ENCODE measurements at places on chromosomes 3 and 15.

GRCh38 chr3:186464424-186465093 lies 79.6 kb downstream of the CRYGS start:
- no peak for DNase-seq

DNA sequence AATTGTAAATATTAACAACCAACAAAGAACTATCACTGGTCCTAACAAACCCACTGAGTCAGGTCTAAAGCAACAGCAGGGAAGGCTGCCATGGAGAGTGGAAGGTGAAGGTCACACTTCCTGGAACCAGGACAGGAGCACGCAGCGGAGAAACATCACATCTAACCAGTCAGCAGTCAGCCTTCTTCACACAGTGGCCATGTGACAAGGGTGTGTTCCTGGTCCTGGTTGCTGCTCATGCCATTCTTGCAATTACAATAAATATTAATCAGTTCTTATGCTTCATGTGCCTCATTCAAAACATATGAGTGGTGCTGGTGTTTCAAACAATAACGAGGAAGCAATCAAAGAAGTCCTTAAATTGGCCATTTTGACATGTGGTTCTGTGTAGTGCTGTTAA lies 162.8 kb downstream of the ARRDC4 start:
- no peak for DNase-seq

DNA sequence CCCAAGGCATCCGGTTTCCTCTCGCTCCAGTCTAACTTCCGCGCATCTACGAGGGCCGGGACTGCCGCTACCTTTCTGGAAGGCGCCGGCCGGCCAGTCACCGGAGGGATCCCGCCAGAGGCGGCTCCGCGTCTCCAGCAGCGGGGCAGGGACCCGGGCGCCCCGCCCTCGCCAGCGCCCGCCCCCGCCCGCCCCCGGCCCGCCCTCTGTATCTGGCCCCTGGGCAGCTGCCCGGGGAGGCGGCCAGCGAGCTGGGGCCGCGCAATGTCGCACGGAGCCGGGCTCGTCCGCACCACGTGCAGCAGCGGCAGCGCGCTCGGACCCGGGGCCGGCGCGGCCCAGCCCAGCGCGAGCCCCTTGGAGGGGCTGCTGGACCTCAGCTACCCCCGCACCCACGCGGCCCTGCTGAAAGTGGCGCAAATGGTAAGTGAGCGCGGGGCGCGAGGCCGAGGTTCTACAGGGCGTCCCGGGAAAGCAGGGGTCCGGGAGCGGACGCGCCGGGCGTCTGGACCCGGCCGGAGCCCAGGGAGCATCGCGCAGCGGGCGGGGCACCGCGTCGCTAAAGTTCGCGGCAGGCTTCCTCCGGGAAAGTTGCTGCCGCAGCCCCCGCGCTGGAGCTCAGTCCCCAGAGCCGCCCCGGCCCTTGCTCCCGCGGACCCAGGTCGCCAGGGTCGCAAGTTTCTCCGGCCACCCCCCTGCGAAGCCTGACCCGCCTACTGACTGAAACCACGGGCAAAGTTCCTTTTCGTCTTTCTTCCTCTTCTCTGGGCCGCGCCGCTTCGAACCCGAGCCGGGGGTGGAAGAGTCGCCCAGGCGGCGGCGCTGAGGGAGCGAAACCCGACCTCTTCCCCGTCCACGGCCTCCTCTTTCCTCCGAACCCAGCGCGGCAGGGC lies at the start of gene CMTM7:
TSS of gene CMTM7 (plus strand) at position 211 of the 893 bp plus-strand sequence. CDS start at position 265, 54 bp downstream.
- DNase-seq, result peak; percentile 33

GRCh38 chr3:64133272-64133671 lies 92.0 kb downstream of the PRICKLE2 start:
- no peak for DNase-seq

- DNase-seq, result no peak
Observed at GRCh38 chr3:157533298-157534070, 30.3 kb upstream of the VEPH1 start.

- DNase-seq, result no peak
Observed at GRCh38 chr3:65836047-65836446, 202.7 kb downstream of the MAGI1 start.

GRCh38 chr15:40108061-40108854 lies 421 bp downstream of the BMF start:
- no peak for DNase-seq

DNA sequence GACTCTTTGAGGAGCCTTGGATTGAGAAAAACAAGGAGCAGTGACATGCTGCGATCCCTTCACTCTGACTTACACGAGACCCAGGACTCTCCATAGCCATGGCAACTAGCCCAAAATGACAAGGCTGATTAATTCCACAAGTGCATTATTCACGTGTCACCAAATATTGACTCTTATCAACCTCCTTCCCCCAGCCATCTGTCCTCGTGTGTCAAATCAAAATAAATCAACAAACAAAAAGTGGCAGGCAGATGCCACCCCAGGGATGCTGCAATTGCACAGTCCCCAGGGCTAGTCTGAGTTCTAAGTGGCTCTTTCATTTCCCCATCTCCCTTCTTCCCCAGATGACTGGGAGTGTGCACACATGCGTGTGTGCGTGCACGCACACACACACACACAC lies 104.9 kb downstream of the AQP9 start:
- DNase-seq, result no peak

DNA sequence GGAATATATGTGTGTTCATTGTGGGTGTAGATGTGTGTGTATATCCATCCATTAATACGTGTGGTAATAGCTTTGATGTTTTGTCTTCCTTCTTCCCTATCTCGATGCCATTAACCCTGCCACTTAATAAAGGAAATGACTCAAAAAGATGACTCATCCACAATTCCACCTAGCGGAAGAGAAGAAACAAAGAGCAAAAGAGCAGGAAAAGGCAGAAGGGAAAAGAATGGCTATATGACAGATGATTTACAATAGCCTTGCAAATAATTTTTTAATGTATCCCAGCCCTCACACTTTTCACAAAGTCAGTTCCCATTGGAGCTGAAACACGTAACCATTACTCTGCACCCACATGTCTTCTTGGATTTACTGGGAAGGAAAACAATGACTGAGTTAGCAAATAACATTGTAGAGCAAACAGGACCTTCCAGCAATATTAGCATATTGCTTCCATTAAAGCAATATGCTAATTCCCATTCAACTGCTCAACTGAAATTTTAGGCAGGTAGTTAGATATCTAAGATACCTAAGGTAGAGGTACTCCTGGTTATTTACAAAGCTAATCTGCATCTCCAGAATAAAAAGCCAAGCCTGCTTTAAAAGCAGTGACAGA lies 197.2 kb downstream of the KCNAB1 start:
- DNase-seq, result no peak

GRCh38 chr3:127480196-127480954 lies 110.2 kb downstream of the TPRA1 start:
- DNase-seq, result no peak

DNA sequence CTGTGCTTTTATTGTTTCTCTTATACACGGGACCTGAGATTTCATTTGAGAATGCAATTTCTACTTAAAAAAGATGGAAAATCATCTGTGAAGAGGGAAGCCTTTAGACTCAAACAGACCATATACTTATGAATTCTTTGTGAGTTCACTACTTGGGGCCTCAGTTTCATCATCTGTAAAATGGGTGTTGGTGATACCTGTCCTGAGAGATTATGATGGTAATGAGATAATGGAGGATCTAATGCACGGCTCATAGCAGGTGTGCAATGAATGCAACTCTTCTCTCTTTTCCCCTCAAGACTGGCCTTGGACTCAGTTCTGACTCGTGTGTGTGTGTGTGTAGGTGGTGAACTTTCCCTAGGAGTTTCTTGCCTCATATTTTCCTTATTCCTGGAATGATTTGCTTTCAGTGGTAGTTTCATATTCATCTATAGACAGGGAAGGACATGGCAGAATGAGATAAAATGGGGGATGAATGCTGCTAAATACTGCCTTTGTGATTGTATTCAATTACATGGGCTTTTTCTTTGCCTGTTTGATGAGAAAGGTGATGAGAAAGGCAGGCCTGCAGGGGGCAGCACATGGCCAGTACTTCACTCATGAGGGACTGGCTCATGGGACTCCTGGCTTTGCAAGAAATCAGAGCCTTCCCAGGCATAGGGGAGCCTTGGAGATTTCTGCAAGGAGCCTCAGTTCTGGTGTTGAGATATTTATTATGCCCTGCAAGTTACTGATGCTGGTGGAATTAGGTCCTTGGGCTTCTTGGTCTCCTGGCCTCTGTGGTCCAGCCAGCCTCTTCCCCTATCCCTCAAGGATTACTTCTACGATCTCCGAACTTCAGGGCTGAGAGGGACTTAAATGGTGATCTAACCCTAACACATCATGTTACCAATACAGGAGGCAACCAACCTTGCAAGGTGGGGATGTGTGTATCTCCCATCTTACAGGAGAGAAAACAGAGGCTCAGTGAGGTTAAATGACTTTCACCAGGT lies 70.7 kb downstream of the RPLP1 start:
- peak; percentile 52 for DNase-seq

DNA sequence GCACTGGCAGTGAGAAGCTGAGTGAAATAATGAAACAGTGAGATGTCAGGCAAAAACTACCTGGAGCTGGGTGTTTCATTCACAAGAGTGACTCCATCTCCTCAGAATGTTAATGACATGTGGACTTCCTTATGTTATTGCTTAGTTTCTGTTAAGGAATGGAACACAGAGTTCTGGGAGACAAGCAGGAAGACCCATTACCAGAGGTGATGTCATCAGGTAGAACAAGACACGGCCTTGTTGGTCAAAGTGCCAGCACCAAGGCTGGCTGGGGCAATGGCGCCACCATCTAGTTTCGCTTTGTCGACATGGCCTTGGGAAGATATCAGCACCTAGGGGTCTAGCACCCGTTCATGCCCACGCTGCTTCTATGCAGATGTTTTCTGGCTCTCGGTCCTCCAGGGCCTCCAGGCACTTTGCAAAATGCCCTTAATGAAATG lies 252.2 kb downstream of the FAM43A start:
- no peak for DNase-seq

- DNase-seq, result no peak
Observed at GRCh38 chr15:77454951-77455350, 34.3 kb downstream of the HMG20A start.

DNA sequence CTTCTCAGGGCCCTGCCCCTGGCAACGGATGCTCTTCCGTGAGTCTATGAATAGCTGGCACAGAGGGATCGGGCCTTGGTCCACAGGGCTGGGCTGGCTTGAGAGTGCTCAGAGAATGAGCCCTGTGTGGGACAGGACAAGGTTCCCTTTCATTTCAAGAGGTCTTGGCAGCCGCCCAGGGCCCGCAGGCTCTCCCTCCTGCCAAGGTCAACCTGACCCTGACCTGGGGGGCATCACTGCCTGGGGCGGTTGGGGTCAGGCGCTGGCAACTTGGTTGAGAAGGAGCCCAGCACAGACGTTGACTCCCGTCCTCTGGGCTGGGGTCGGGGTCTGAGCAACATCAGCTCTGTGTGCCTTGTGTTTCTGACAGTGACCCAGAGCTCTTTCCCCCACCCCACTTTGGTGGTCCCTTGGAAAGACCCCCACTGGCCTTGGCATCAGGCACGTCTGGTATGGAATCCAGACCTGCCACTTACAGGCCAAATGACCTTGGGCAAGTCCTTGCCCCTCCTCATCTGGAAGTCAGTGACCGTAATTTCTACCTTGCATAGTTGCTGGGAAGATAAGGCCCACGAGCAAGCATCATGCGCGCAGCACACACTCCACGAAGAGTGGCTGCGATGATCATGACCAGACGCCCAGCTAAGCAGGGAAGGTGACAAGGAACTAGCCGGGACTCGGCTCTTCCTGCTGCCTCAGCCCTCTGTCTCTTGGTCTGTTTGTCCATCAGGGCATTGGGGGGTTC lies 36.4 kb downstream of the EPHB3 start:
- no peak for DNase-seq

DNA sequence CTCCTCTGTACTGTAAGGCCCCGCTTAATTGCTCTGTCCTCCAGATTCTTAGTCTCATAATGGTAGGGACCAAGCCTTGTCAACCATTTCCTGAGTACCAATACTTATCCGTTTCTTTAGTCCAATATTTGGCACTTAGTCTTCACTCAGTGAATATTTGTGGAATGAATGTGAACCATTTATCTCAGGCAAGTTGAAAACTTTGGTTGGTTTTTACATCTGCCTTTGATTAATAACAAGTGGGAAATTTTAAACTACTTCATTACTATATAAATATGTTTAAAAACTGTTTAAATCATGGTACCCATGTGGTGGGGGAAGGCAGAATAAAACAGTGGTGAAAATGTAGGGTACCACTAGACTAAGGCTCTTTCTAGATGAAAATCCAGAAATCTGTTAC lies 15.2 kb downstream of the CA12 start:
- no peak for DNase-seq

GRCh38 chr3:18423401-18424212 lies 1.5 kb downstream of the SATB1 start:
- DNase-seq, result no peak

DNA sequence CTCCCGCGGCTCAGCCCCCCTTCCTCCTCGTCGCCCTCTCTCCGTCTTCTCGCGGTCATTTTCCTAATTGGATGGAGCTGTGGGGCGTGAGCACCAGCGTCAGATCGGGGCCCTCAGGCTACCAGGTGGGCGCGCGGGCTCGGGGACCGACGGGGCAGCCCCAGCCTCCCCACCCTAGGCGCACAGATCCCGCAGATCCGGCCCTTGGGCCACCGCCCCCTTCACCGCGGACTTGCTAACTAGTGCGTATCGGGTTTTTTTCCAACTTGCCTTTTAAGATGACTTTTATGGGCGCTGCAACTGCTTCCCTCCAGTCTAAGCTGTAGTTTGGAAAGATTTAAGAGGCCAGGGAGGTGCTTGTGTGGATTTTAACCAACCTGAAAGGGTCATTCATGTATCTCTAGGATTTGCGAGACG lies 1.3 kb downstream of the ZNF710 start:
- DNase-seq, result no peak

DNA sequence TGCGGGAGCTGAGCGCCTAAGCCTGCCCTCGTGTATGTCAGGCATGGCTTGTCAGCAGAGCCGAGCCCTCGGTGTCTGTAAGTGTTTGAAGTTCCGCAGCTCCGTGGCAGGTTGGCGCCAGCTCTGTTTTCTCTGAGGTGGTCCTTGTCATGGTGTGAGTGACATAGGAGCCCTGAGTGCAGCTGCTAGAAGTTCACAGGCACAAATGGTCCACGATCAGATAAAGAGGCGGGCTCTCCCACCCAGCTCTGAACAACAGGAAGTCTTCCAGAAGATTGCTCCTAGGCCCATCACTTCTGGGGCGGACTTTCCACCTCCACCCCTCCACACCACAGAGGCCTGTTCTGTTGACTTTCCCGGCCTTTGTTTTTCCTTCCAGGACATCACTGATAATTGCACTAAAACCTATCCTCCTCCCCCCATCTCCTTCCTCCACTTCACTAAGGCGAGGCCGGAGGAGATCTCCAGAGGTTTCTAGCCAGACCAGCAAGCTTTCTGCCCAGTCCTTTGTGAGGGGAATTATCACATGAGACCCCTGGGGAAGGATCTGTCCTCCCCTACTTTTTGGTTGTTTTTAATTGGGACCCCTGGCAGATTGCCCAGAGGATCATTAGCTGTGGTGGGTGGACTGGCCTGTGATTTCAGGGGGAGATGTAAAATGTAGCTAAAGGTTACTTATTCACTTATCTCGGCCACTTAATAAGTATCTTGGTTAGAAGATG lies 19.9 kb downstream of the ITPR1 start:
- no peak for DNase-seq

DNA sequence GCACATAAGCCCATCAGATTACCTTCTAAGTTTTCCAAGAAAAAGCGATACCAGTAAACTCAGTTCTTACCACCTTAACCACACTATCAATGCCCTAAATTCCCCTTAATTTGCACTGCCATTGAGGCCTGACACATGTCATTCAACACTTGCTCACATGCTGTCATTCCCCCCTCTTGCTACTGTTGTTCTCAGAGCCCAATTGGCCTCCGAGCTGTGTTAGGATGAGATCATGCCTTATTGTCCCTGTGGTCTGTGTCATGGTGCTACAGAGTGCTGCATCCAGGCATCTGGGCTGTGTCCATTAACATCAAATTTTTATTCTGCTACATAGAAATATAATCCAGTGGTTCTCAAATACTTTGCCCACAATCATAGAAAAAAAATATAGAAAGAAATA lies 213.6 kb downstream of the SSR3 start:
- no peak for DNase-seq
